ENCODE measurements at places on chromosomes 11 and 22.

DNA sequence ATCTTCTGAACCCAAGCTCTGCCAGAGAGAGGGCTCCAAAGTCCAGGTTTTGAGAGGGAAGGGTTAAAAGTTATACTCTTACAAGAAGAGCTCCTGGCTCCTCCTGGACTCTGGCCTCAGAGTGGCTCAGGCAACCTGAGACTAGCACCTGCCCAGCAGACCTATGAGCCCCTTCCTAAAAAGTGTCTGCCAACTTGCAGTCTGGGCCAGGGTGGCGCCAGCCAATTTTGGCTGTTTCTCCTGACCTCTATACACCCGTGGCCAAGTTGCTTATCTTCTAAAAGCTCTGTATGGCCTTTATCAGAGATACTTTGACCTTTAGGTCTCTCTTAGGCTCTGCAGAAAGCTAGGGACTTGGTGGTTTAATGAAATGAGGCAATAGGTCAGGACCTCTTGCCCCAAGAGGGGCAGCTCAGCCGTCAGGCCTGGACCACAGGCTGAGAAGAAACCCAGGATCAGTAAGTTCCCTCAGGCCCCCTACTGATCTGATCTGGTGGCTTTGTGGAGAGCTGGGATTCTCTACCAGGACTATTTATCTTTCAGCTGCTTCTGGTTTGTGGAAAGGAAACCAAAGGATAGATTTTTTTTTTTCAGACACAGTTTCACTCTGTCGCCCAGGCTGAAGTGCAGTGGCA, 10.3 kb upstream of the UCP3 start:
- no peak for DNase-seq

GRCh38 chr22:24486501-24486921, 8.6 kb upstream of the UPB1 start:
- no peak for DNase-seq

- no peak for DNase-seq
Measured at GRCh38 chr11:122697636-122698167, 42.2 kb downstream of the UBASH3B start.

GRCh38 chr11:35141571-35141971, 2.6 kb downstream of the CD44 start:
- no peak for DNase-seq

DNA sequence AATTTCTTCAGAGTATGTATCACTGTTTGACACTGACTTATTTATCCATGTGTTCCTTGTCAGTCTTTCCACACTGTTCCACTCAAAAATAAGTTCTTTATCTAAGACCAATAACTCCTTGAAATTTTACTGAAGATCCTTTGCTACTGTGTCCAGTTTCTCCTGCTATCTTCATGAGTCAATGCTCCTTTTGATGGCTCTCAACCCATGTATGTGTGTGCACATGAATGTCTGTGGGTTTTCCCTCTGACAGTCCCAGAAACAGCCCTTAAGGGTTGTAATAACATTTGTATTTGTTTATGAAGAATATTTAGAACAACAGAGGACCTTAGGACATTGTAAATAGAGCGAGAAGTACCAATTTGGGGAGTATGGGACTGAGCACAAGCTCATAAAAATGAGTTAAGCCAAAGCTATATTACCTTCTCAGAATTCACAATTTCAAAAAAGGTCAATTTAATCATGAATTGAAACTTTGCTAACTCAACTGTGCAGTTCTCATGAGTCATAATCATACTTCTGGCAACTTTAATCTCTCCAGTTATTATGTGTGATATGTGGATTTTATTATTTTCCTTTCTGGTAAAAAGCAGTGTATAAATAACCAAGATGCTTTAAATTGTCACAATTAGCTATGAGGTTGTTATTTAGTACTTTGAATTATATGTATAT, 533.6 kb downstream of the CNTN5 start:
- no peak for DNase-seq
